ENCODE measurements at places on chromosomes 5 and 9.

GRCh38 chr5:130871346-130872086, 293.5 kb downstream of the HINT1 start:
- no peak for DNase-seq

GRCh38 chr5:137097203-137097602, 401.9 kb downstream of the SPOCK1 start:
- no peak for DNase-seq

DNA sequence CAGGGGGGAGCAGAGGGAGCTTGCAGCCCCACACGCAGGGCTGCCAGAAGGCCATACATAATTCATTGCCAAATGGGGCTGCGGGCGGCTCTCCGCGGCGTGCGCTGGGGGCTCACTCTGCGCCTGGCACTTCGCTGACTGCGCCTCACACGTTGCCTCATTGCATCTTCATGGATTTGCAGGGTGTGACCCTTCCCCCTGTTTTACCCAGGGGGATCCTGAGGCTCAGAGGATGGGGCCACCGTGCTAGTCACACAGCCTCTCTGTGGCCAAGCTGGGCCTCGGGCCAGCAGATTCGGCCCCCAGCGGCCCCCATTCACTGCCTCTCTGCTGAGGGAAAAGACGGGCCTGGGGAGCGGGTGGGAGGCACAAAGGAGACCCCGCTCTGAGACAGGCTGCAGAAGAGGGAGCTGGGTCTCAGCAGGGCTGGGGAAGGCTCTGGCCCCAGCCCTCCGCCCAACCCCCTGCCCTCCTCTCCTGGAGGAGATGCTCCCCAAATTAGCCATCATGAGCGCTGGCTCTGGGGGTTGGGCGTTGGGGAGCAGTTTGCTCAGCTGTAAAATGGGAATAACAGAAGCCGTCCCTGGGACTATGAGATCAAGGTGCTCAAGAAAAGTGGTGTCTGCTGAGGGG, 115.5 kb downstream of the C9orf50 start:
- DNase-seq: no peak

- no peak for DNase-seq
Observed at GRCh38 chr9:93268551-93269314, 84.8 kb downstream of the WNK2 start.

DNA sequence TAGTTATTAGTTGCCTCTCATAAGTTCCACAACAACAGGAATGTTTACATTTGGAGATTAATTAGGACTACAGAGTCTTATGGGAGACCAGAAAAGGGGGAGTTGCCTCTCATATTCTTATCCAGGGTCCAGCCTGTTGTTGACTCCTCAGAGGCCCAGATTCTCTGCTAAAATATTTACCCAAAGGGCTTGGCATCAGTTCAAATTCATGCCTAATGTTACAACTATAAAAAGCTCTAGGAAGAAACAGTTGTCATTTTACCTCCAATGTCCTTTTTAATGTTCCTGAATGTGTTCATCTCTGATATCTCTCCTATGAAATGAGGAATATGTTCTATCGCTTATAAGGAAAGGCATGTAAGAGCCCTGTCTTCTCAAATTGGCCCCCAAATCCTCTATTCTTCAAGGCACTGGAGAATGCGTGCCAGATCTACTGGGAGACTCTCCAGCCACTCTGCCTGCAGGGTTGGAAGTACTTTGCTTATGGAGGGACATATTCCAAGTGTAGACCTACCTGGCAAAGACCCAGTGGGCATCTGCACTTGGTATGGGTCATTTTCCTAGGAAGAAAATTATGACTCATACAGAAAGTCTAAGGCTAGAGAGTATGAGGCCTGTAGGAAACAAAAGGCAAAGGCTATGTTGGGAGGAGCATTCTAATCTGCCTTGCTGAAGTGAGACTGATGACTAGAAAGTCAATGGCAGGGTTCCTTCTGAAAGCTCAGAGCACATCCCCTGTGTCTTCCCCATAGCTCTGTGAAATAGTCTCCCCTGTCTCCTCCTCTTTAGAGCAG, 192.6 kb downstream of the ESM1 start:
- DNase-seq: no peak

GRCh38 chr9:68949271-68950000, 64.5 kb downstream of the PRKACG start:
- no peak for DNase-seq

DNA sequence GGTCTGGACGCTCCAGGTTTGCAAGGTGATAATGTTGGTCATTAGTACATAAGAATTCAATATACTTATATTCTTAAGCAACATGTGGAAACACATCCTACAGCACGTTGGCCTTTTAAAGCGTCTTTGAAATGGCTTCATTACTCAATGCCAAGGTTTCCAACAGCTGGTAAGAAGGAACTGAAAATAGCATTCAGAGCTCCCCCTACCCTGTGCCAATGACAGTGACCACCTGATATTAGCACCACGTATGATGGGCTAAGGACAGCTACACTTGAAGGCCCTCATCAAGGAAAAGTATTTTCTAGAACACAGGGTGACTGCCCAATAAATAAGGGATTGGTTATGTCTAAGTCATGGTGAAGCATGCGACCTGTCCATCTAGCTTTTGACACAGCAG, 9.9 kb downstream of the ZNF622 start:
- no peak for DNase-seq

GRCh38 chr5:5381310-5381913, 41.1 kb upstream of the ICE1 start:
- no peak for DNase-seq

DNA sequence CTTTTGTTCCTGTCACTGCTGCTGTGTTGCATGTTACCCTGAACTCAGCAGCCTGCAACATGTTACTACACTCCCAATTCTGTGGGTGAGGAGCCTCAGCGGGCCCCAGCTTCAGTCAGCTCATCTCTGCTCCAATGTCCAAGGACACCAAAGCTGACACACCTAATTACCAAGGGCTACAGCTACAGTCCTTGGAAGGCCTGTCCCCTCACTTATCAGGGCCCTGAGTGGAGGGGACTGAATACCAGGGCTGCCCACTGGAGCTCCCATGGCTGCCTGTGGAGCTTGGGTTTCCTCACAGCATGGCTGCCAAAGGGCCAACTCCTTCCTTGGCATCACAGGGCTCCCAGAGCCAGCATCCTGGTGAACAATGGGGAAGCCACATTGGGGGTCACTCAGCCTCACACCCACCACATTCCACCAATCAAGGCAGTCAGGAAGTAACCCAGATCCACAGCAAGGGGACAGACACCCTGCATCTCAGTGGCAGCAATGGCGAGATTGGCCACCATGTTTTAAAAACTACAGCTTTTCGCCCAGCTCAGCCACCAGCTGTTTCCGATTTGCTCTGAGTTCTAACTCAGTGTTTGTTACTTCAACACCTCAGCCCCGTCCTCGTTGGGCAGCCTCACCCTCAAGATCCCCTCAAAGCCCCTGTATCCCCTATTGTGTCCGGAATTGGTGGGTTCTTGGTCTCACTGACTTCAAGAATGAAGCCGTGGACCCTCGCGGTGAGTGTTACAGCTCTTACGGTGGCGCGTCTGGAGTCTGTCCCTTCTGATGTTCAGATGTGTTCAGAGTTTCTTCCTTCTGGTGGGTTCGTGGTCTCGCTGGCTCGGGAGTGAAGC, 18.9 kb downstream of the SEMA4D start:
- DNase-seq: no peak

GRCh38 chr5:173697931-173698579, 81.6 kb upstream of the BOD1 start:
- no peak for DNase-seq

DNA sequence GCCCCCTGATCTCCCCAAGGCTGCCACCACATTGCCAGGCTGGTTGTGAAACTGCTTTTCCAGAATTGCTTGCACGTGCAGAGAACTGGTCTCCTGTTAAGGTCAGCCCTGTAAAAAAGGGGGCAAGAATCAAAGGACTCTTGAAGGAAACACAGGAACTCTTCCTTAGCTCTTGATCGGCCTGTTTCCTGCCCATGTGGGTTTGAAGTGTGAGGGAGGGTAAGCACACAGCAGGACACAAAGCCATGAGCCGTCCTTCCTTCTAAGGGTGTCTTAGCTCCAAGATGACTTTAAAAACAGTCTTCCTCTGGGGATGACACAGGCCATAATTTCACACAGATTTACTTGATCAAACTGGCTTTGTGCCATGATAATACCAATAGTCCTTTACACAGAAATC, 36.1 kb downstream of the TEK start:
- DNase-seq: no peak

GRCh38 chr5:113760486-113760885, 247.0 kb downstream of the YTHDC2 start:
- DNase-seq: no peak

GRCh38 chr9:116372081-116372673, 218.6 kb downstream of the PAPPA start:
- DNase-seq: no peak

- DNase-seq: no peak
Observed at GRCh38 chr5:151431666-151432065, 15.7 kb upstream of the SLC36A1 start.

DNA sequence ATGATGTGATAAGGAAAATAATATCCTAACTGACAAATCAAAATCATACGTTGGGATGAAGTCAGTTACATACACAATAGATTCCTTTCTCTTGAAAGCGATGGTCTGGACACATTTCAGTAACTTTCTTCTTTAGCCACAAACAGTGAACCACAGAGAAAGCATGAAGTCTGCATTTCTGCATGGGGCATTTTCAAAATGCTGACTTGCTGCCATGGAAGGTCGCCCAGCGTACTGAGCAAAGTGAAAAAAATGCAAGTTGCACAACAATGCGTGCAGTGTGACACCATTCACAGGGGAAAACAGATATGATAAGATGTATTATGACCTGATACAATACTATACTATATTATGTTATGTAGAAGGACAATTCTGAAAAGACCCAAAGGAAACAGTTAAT, 146.3 kb downstream of the SNX18 start:
- no peak for DNase-seq

DNA sequence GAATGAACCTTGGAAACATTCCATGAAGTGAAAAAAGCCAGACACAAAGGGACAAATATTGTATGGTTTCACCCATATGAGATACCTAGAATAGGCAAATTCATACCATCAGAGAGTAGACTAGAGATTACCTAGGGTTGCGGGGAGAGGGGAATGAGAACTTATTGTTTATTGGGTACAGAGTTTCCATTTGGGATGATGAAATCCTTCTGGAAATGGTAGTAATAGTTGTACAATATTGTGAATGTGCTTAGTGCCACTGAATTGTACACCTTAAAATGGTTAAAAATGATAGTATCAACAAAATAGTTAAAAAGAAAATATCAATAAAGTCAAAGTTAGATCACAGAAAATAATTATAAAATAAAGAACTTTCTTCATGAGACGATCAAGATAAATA, 25.5 kb downstream of the CATSPER3 start:
- DNase-seq: no peak

DNA sequence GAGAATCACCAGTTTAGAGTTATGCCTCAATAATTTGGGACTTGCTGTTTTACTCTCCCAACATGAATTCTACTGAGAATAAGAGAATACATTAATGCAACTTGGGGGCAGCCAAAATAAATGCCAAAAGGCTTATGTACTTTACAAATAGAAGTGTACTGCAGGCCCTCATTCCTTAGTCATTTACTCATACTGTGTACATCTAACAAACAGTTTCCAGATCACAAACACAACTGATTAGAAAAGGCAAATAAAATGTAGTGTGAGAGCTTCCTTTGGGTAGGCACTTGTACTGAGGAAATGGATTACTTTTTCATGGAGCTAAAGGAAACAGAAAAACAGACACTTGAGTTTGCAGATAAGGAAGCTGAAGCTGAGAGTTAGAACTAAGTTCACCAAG, 12.6 kb downstream of the ANKDD1B start:
- DNase-seq: no peak

DNA sequence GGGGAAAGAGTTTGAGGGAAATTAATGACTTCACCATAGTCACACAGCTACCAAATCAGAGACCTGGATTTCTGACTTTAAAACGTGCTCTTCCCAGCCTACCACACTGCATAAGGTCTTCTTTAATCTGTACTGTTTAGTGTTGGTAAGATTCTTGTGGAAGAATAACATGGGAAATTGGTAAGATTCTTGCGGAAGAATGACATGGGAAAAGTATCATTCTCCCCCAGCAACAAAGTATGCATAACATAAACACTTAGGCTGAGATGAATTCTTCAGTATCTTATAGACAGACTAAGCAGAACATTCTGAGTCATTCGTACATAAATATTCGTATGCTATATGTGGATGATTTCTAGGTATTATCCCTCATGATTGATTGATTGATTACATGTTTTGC, 170.4 kb downstream of the FOCAD start:
- DNase-seq: no peak
